AG09309 (cell line): ENCODE measurements at places on chromosomes 3 and 15.

DNA sequence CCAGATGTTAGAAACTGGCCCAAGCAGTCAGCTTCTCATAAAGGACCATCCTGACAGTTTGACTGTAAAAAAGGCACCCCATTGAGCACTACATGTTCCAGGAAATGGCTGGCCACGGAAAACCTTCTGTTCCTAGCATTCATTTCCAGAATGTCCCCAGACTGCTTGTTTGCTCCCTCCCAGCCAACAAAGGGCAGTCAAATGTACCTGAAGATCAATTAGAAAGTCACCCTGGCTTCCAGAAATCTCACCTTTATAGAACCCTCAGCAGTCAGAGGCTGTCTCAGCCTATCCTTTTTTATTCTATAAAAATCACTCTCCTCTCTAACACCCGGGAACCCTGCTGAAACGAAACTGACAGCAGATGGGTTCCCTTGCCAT is 784 bp upstream of the SAMMSON start:
- no peak for DNase-seq

GRCh38 chr15:72074335-72075060 is 43.5 kb downstream of the MYO9A start:
- no peak for DNase-seq

DNA sequence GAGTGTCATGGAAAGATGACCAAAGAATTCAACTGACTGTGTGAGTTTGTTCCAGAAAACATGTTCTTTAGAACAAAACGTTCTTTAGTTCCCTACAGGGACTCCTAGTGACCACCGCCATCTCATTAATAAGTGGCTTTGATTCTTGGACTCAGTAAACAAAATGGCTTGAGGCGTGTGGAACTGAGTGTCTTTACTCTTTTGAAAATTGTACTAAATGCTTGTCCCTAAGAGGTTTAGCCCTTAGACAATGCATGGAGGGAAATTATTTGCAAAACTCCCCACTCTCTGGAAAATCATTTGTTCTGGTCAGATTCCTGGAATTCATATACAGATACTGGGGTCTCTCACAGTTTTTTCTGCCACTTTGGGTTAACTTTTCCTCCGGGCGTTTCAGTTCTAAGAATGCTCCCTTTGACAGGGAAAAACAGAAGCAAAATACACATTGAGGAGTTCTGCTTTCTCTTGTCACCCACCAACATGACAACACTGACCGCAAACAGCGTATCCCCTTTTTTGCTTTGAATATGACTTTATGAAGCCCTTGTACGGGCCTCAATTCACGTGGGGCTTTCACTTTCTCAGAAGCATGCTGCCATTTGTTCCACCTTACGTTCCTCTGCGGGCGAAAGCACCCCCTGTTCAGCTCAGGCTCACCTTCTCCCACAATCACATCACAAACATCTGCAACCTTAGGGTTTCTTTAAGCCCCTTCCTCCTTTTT is 15.3 kb upstream of the NRROS start:
- DNase-seq: no peak

DNA sequence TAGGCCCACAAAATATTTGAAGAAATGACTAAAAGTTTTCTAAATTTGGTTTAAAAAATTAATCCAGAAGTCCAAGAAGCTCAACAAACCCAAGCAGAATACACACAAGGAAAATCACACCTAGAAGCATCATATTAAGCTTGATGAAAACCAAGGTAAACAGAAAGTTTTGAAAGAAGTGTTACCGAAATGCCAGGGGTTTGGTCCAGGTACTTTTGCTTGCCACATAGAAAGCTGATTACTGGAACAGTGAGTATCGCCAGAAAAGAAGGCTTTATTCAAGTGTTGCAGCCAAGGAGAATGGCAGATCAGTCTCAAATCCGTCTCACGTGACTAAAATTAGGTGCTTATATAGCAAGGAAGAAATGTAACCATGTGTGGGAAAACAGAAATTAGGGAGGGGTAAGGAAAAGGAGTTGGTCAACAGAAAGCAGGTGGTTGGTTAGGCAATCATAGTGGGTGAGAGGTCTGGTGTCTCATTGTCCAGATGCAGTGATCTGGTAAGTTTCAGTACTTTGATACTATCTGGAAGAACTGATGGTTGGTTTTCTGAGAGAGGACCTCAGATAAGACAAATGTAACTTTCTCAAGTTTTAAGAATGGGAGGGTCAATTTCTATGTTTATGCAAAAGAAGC is 96.9 kb upstream of the MYRIP start:
- DNase-seq: no peak

- DNase-seq: no peak
These were observed 179.9 kb downstream of the RYR3 start for GRCh38 chr15:33490703-33491102.

DNA sequence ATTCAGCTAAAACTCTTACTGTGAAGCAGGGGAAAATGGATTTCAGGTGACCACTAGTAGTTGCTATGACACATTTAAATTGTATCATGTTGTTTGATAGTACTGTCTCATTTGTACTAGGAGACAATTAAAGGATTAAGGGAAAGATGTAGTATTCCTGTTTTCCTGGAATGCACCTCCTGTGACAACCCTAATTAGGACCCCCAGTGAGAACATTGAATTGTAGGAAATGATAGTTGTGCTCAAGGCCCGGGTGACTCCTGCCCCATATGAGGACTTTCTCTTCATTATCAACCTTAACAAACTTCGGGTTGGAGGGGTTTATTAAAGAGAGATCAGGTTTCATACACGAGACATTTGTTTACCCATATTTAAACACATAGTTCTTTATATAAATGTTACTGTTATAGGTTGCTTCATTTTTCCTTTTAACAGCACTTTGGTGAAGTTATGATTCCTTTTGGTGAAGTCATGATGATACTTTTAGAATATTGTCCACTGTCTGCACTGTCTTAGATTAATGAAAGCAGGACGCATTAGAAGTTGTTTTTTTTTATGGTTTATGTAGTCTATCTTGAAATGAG is 392.6 kb upstream of the NAALADL2 start:
- DNase-seq: no peak

DNA sequence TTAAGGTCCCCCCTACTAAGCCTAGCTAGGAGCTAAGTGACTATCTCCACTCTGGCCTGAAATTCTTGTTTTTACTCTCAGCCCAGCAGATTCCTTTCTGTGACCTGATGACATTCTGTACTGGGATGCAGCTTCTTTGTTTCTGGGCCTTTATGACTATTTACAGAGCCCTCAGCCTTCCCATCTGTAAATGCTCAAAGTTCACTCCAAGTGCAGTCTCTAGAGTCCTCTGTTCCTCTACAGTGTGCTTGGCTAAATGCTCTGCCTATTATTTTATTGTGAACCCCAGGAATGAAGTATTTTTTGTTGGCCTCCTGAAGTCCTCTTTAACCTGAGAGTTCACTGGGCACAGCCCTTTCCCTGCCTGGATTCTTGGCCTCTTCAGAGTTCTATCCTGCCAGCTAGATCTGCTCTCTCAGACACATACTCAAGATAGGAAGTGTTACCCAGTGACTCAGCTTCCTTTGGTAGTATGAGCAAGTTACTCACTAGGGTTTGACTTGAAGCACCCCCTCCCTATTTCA is 278.1 kb upstream of the P2RY1 start:
- no peak for DNase-seq

DNA sequence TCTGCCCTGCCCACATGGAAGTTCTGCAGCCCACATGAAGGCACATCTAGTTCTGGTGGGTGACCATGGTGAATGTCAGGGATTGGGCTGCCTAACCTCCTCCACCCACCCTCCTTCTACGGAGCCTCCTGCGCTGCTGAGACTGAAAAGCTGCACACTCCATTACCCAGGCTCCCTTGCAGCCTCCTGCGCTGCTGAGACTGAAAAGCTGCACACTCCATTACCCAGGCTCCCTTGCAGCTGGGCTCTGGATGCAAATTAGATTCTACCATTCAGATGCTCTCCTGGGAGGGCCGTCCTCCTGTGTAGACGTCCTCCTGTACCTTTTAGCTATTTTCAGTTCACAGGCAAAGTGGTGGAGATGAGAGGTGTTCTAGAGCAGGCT is 32.1 kb downstream of the POMGNT2 start:
- DNase-seq: no peak

GRCh38 chr3:194485881-194486539 is 792 bp downstream of the ATP13A3 start:
- no peak for DNase-seq

GRCh38 chr3:38610436-38610835 is 39.1 kb downstream of the SCN5A start:
- DNase-seq: no peak

- no peak for DNase-seq
These were observed 17.8 kb downstream of the UQCC5 start for GRCh38 chr3:52554026-52554755.

GRCh38 chr3:33092496-33093254 is 4.3 kb downstream of the GLB1 start:
- DNase-seq: no peak

DNA sequence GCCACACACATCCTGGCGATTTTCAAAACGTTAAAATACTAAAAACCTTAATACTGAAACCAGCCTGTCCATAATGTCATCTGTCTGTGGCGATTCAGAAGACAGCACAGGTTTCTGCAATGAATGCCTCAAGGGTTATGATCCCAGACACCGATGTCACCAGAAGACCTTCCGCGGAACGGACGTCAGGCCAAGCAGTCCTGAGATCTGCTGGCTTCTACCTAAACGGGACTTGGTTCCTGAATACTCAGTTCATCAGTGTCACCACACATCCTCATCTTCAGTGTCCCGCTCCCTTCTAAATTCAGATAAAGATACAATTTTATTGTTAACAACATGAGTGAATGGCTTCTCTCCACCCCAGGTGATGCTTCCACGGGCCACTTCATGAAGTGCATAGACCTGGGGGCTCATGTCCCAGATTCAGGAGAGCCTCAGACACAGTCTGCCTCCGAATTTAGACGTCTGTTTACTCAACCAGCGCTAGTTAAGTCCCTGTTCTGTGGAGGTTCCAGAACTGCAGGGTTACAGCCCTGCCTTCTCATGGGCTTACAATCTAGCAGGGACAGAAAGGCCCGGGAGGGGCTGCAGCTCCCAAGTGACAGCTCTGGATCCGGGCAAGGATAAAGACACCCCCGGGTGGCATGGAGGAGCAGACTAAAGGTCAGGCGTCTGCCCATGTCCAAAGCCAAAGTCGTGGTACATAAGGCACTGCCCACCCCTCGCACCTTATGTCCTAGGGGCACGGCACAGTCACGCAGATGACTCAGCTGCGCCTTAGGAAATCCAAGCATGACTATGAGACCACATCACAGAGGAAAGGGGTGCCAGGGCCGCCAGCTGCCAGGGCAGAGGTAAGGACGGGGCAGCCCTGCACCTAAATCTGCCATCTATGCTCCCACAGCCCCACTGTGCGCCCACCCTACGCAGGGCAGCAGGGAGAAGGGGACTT is 75.9 kb downstream of the VGLL4 start:
- no peak for DNase-seq

DNA sequence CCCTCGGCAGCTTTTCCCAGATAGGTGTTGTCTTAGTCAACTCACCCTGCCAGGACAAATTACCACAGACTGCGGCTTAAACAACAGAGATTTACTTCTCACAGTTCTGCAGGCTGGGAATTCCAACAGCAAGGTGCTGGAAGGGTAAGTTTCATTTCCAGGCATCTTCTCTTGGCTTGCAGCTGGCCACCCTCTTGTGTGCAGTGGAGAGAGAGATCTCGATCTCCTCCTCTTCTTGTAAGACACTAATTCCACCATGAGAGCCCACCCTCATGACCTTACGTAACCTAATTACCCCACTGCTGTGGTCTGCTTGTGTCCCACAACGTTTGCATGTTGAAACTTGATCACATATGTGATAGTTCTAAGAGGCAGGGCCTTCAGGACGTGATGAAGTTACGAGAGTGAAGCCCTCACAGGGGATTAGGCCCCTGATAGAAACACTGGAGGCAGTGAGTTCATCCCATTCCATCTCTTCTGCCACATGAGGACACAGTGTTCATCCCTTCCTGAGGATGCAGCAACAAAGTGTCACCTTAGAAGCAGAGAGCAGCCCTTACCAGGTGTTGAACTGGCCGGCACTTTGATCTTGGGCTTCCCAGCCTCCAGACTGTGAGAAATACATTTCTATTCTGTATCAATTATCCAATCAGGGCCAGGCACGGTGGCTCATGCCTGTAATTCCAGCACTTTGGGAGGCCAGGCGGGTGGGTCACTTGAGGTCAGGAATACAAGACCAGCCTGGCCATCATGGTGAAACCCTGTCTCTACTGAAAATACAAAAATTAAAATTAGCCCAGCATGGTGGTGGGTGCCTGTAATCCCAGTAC is 247.7 kb downstream of the PLCL2 start:
- no peak for DNase-seq

DNA sequence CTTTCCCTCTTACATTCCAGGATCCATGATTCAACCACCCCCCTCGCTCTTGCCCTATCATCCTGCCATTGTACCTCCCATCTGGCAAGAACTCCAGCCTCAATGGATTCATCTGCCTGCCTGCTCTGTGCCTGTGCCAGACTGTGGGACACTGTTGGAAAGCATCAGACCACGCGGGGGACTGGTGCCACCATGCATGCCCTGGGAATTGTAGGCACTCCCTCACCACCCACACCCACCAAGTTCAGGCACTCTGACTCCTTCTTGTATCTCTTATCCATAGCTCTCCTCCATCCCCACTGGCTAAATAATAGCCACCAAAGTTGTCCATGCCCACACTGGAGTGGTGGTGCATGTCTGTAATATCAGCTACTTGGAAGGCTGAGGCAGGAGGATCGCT is 143.8 kb downstream of the TPRA1 start:
- DNase-seq: no peak

DNA sequence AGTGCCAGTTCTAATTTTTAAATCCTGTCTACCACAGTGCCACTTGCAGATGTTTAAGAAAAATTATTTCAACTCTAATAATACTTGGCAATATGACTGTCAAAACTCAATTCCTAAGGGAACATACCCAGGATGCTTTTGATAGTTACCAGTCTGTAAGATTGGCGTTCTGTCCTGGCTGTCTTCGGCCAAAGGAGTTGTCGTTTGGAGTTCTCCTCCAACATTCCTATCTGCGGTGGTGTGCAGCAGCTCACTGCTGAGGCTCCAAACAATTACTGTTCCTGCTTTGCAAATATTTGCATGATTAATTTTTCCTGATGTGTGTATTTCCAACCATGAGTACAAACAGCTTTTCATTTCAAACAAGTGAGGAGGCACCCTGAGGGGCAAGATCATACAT is 330.8 kb upstream of the DPH6 start:
- no peak for DNase-seq

DNA sequence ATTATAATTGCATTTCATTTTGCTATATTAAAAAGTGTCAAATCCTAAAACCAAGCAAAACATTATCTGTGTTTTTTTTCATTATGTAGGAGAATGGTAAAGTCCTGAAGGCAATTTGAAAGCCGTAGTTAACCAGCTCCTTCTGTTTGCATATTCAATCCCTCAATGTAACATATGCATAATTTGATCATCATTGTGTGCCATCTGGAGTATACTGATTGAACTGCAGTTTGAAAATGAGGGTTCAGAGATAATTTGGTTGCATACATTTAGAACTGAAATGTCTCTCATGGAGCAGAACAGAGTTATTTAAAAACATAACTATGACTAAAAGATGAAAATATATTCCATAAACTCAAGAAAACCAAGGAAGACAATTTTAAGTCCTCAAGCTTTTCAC is 518.6 kb downstream of the GBE1 start:
- no peak for DNase-seq

- DNase-seq: no peak
These were observed 112.5 kb downstream of the STT3B start for GRCh38 chr3:31645256-31645655.
